ENCODE measurements at places on chromosomes 11 and 22. TPM values are rescaled to one million over a fixed set of nuclear protein-coding genes. Genes with fewer than 3 reads are reported as not detected.

The C11orf86 gene
- not detected for total RNA-seq

The CARD16 gene
- 0.39 TPM for total RNA-seq

The ZBTB16 gene
- 1.8 TPM for total RNA-seq

The YPEL4 gene
- 0.65 TPM for total RNA-seq

The SLC25A45 gene
- 3.8 TPM for total RNA-seq

The UQCC3 gene
- total RNA-seq = 4.8 TPM

The NLRP10 gene
- 12.0 TPM for total RNA-seq

The CDC45 gene
- total RNA-seq = 4.8 TPM

The MMP10 gene
- 0.54 TPM for total RNA-seq

The PANX3 gene
- not detected for total RNA-seq

The DNAJB7 gene
- not detected for total RNA-seq

The BAIAP2L2 gene
- total RNA-seq = 0.65 TPM

The DRD4 gene
- total RNA-seq = not detected

The INSC gene
- total RNA-seq = 0.97 TPM

Measured in articular chondrocyte of knee joint (primary cell).